Stimulated activated CD8-positive, alpha-beta memory T cell treated with anti-CD3 and anti-CD28 coated beads, Interleukin-12 subunit alpha, Interleukin-12 subunit beta, amount 100 ng/mL, for 1 hour (primary cell): ENCODE measurements at places on chromosomes 16 and 17.

GRCh38 chr17:44311562-44312181 is 3.3 kb downstream of the RUNDC3A start:
- DNase-seq, result no peak

DNA sequence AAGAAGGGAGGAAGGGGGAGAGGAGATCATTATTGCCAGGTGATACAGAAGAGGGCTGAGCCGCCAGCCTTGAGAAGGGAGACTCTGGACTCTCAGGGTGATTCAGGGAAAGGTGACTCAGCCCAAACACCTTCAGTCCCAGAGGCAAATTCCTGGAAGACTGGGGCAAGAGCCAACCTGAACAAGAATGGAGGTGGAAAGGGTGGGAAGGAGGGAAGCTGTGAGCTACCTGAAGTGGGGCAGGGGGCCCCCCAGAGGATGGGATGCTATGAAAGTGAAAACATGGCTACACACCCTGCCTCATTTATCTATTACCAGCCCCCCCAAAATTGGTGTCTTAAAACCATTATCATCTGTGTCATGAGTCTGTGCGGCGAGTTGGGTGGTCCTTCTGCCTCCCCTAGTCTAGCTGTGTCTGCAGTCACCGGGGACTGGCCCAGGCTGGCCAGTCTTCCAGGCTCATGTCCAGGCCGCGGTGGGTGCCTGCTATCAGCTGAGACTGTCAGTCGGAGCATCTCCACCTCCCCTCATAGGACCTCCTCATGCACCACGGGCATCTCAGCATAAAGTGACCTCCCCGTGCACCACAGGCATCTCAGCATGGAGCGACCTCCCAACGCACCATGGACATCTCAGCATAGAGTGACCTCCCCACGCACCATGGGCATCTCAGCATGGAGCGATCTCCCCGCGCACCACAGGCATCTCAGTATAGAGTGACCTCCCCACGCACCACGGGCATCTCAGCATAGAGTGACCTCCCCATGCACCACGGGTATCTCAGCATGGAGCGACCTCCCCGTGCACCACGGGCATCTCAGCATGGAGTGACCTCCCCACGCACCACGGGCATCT is 3.2 kb upstream of the SLC47A2 start:
- no peak for DNase-seq

DNA sequence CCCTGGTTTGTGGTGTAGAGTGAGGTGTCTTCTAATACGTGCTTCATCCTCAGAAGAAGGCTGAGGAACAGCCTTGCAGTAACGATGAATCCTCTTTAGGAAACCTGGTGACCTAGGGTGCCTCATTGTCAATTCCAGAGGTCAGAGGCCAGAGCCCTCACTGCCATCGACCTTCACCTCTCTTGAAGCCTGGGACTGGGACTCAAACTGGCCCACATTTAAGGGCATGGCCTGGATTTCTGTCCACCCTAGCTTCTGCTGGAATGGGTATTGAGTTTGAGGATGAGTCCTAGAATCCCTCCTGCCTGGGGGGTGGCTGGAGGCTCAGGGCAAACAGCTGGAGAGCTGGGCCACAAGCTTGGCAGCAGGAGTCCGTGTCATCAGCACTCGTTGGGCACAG is 38.6 kb downstream of the ELAC2 start:
- DNase-seq, result no peak

GRCh38 chr17:57926723-57927047 is 28.5 kb downstream of the CUEDC1 start:
- DNase-seq, result no peak

GRCh38 chr17:19857640-19858039 is 10.1 kb downstream of the ULK2 start:
- DNase-seq, result no peak

DNA sequence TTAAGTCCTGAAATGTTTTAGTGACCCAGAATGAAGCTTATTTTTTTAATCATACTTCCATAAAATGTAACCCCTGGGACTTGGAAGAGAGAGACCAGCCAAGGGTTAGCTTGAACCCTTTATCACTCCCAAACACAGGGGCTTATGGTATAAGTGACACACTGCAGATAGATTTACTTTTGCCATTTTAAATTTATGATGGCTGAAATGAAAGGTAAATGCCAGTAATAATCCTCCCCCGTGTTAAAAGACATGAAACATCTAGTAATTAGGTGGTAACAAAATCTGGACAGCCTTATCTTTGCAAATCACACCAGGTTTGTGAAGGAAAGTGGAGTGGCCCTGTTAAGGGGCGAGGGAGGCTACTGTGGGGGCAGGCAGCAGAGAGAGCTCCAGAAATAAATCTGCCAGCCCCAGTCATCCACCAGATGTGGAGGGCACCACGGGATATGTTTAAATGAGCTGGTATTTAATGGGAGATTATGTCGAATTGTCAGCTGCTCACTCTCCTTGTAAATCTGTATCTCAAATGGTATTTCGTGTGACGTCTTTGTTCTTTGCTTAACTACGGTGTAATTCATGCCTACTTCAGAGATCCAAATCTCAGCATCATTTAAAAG is 326.5 kb downstream of the WWOX start:
- no peak for DNase-seq

- DNase-seq, result no peak
Observed at GRCh38 chr16:19830902-19831560, 53.6 kb downstream of the GPRC5B start.

DNA sequence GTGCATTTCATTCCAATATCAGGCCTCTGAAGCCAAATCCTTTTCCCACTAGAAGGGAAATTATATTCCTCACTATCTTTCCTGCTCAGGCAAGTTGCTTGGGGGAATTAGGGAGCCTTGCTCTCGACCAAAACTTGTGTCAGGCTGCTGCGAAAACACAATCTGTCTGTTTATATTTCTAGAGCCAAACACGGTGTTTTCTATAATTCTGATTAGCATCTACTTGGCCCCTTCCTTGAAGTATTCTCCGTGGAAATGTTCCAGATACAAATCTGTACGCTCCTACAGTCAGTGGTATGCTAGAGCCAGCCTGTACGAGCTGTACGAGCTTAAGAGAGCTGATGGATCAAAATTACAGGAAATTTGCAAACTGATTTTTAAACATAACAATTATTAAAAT is 299.3 kb upstream of the SALL1 start:
- no peak for DNase-seq

DNA sequence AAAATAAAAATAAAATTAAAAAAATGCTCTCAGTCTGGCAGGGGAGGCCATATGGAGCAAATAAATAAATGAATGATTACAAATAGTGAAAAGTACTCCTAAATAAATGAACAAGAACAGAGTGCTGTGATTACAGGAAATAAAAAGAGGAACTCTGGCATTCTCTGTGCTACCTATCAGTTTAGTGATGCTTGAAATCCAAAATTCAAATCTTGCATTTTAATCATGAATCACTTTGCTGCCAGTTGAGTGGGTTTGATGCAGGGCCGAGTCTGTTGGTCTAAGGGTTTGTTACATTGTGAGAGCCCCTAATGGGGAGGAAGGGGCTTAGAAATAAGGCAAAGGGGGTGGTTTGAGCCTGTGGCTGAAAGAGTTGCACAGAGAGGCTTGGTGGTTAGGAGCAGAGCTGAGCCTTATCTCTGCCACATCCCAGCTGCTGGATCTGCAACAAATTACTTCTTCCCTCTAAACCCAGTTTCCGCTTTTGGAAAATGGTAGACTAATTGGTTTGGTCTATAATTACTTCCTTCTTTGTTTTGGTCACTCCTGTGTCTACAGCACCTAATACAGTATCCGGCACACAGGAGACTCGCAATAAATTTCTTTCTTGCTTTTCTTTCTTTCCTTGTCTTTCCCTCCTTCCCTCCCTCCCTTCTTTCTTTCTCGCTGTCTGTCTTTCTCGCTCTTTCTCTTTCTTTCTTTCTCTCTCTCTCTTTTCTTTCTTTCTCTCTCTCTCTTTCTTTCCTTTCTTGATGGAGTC is 6.3 kb upstream of the ABCC1 start:
- DNase-seq, result no peak
